Thoracic aorta (tissue), 2 donors: ENCODE measurements at places on chromosomes 5 and 9. TPM values are rescaled to one million over a fixed set of nuclear protein-coding genes. Genes with fewer than 3 reads are reported as not detected.

GABRA1 gene
- not detected for total RNA-seq

HSPA4 gene
- total RNA-seq: 55.3 TPM

GRCh38 chr5:150172556-150172955 lies 6.0 kb downstream of the CDX1 start:
- peaks cover 10% of the 10 kb centered on the region for H3K4me1 ChIP-seq
- no peak overlapping the region for H3K27ac ChIP-seq
- H3K4me3 ChIP-seq: no peak overlapping the region
- no peak for DNase-seq

- H3K36me3 ChIP-seq: no peaks in the 10 kb centered on the region
- no peaks in the 10 kb centered on the region for H3K27me3 ChIP-seq
- no peak overlapping the region for H3K4me3 ChIP-seq
- no peak for DNase-seq
Observed at GRCh38 chr5:67542479-67542878, 345.9 kb upstream of the CD180 start.

DNA sequence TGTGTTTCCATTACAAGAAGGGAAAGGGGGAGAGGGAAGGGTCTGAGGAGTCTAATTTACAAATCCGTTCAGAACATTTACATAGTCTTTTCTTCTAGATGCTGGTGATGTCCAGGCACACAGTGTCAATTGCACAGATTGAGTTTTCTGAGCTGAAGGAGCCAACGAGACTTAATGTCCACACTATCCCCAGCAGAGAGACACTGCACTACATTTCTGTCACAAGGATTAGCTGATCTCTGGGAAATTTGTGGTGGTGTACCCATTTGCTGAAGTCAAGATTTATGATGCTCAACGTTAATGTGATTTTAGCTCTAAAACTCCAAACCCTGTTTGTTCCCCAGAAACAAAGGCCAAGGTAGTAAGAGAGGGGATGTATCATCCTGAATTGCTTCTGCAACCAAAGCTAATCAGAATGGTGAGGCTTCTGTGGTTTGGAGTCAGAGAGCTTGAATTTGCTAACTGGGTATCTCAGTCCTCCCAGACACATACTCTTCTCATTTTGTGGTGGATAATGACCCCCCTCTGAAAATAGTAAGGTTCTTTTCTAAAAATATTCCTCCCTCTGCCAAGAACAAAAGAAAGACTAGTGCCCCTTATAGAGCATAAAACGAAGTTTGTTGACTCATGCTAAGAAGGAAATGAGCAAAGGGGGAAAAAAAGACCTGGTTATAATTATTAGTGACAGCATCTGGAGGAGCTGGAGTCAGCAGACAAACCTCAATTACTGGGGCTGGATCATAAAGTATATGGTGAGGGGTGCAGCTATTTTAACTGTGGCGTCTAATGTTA lies 416.9 kb downstream of the PSAT1 start:
- H3K36me3 ChIP-seq: no peaks in the 10 kb centered on the region
- no peak overlapping the region for H3K27ac ChIP-seq
- DNase-seq: no peak
- no peaks in the 10 kb centered on the region for H3K4me1 ChIP-seq

DNA sequence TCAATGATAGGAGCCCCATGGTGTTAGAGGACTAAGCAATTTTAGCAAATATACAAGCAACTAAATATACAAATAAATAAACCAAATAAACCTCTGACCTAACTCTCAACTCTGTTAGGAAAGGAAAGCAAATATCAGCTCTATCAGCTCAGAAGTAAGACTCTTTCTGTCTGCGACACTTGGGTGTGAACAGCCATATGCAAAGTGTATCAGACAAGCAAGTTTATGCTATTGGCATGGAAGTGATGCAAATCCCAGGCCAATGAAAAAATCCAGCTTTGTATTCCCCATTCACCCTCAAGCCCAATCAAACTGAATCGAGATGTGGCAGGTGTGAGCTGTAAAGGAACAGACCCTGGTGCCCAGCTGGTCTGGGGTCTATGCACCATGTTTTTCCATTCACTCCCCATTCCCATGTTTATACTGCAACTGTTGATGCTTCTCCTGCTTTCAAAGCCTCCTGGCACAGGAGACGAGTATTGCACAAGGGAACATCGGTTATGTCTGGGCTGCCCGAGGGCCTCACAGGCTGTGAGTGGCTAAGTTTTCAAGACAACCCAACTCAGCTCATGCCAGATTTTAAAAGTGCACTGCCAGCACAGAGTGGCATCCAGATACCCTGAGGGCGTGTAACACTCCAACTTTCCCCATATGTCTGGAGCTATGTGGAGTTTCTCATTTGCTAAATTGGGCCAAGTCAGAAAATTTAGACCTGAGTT lies 73.1 kb downstream of the FEM1C start:
- DNase-seq: no peak
- H3K4me1 ChIP-seq: no peaks in the 10 kb centered on the region
- H3K27me3 ChIP-seq: no peaks in the 10 kb centered on the region
- H3K27ac ChIP-seq: no peak overlapping the region
